NCI-H2081 treated with DMSO at 0.1 percent for 48 hours (cell line): ENCODE measurements at places on chromosomes 7 and 10.

DNA sequence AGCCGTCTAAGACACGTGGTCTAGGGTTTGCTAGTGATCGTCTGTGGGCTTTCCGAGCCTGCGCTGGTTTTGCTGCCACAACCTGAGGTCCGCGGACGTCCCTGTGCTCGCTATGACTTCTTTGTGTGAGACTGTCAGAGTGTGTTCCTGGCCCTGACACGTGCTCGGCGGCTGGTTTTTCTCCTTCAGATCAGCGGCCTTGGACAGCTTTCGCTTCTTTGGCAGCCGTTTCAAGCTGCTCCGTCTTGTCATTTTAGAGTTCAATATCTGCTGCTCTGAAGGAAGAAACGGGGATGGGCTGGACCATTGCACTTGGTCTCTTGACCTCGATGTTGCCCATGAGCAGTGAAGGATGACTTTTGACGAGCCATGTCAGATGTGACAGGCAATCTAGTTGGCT lies 147.3 kb downstream of the MGMT start:
- DNase-seq = no peak

DNA sequence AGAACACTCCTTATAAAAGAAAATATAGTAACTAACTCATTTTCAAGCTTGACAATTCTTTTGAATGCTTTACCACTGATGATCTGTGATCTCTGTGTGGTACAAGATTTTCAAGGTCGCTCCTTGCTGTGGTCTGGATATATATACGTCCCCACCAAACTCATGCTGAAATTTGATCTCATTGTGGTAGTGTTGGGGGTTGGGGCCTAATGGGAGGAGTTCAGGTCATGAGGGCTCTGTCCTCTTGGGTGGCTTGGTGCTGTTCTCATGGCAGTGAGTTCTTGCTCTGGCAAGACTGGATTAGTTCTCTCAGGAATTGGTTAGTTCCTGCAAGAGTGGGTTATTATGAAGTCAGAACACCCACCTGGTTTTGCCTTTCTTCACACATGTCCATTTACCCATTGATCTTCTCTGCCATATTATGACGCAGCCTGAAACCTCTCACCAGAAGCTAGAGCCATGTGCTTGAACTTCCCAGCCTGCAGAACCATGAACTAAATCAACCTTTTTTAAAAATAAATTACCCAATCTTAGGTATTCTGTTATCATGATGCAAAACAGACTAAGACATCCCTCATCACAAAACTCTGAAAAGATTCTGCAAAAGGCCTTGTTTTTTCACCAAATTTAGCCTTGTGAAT lies 8.3 kb upstream of the EDRF1 start:
- no peak for DNase-seq

DNA sequence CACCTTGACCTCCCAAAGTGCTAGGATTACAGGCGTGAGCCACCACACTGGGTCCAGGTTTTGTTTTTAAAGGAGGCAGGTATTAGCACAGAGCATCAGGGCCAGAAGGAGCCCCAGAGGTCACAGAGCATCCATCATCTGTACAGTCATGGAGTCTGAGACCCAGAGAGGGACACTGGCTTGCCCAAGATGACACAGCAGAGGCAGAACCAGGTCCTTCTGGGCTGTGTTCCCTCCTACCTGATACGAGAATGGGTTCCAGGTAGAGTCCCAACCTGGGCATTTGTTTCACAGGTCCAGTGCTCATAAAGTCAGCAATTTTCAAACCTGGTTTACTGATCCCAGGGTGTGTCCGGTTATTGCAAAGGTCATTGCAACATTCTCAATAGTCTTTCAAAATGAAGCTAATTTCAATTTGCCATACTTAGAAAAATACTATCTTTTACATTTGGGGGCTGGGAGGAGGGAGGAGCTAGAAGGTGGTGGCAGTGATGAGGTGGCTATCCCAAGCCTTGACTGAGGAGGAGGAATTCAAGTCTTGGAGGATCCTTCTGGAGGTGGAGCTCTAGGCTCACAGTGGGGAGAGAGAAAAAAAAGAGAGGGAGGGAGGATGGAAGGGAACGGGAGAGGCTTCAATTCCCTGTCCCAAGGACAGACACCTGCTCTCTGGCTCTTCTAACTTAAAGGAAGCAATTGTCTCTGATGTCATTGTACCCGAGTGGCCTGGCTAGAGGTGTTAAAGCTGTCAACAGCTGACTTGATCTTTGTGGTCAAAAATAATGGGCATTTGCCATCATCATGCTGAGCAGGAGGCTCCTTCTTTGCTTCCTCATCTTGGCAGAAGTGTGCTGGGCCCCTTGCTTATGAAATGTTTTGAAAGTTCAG lies 8.1 kb downstream of the MXI1 start:
- DNase-seq = no peak

DNA sequence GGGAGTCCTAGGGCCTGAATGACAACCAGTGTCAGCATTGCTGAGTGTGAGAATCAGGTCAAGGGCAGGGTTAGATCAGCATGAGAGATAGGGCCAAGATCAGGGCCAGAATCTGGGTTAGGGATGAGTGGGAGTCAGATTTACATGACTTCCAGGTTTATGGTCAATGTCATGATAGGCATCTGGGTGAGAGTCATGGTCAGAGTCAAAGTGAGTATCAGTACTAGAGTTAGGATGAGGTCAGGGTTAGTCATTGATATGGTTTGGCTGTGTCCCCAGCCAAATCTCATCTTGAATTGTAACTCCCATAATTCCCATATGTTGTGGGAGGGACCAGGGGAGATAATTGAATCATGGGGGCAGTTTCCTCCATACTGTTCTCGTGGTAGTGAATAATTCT lies 12.3 kb downstream of the MRPS24 start:
- DNase-seq = no peak

DNA sequence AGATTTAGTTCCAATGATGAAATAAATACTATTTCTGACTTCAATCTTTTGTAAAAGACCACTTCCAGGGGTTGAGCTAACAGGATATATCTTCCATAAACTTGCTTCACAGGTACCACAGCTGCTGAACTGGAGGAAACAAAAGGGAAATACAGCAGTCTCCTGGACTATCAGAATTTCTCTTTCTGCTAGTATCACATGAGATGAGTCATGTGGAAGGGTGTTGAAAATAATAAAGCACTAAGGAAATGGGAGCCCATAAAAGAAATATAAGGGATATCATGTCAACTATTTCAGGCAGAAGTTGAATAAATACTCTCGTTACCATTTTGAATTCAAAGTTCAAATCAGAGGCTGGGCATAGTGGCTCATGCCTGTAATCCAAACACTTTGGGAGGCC lies 250.3 kb upstream of the NFE2L3 start:
- DNase-seq = no peak

DNA sequence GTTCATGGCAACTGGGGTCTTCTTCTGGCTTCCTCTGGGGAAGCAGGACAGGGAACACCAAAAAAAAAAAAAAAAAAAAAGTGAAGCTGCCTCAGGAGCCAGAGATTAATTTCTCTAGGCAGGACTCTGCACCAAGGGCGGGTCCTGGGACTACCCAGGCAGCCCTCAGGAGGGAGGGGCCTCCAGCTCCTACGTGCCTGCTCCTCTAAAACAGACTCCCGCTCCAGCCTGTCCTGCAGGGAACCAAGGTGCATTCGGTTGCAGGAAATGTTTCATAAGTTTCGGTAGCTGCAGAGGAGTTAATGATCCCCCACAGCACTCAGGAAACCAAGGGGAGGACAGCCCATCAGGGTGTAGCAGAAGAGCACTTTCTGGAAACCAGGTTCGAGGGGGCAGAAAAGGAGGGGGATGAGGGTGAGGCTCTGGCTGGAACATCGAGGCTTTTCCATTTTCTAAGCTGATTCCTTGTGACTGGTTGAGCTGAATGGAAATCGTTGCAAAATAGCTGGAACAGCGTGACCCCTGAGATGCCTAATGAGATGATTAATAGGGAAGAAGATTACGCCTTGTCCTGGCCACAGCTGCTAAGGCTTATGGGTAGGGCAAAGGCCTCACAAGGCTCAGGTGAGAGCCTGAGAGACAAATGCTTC lies 84.2 kb downstream of the STRA8 start:
- no peak for DNase-seq

DNA sequence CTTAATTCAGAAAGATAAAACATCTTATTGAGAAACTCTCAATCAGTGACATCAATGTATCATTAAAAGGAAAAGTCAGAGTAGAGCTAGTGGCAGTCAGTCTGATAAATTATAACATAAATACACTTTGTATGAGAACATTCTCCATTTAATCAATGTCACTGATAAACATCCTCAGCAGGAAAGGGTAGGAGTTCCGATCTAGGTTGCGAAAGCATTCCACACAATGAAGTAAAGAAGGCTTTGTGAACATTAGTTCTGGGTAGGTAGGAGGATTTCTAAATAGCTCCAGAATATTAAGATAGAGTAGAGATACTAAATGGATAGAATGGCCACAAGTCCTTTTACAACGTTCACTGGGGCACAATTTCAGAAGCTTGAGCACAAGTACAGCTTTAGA lies 179.7 kb upstream of the MALRD1 start:
- DNase-seq = no peak

DNA sequence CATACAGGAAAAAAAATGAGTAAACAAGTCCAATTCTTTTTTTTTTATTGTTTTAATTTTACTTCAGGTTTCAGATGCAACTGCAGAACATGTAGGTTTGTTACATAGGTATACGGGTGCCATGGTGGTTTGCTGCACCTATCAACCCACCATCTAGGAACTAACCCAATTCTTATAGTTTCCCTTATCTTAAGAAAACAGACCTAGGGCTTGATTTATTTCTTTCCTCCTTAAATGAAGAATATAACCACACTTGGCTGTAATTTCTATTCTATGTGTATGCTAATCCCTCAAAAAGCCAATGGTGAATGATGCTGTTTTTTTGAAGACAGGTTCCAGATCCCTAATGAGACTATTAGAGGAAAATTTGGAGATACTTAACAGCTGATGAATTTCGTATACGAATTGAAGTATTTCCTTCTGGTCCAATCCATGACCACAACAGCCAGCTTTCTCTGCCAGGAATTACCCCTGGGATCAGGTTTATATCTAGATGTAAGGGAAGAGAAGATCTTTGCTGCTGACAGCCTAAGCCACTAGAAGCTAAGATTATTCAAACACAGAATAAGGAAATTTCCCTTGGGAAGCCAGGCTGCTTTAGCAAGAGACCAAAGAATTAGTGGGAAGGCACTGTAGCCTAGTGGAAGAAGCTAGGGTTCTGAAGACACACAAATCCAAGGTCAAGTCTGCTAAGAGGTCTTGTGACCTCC lies 115.8 kb downstream of the INHBA start:
- DNase-seq = no peak

DNA sequence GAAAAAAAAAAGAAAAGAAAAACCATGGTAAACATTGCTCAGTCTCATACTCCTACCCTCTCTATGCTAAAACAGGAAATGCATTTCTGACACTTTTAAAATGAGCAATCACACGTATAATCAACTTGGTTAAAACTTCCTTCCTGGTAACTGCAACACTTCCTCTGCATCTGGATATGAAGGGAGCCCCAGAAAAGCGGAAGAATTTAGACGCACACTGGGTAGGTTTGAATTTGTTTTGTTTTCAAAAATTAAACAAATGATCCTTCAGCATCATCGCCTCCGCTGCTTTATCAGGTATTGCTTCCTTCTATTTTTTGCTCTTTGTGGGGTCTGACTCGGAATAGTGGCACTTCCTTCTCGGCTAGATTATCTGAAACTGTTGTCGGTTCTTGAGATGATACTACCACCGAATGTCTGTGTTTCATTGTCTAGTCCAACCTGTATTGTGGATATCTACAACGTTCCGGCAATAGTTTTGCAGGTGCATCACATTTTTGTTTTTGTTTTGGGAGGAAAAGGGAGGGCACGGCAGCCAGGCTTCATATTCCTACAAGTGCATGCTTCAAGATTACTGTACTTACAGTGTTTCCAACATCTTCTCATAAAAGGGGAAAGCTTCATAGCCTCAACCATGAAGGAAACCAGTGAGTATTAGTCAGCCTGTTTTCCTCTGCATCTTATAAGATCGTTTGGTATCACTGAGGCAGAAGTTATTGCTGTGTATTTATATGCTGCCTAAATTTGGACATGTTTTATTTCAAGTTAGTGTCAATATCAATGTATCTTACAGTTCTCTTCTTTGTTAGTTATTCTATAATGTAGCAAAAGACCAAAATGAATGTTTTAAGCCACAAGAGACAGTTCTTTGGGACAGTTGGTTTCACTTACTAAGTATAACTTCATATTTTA lies at the start of gene PIK3CG:
TSS of gene PIK3CG (plus strand) at position 153 of the 912 bp plus-strand sequence. CDS start 2,280 bp downstream, outside the sequence.
- DNase-seq = no peak

DNA sequence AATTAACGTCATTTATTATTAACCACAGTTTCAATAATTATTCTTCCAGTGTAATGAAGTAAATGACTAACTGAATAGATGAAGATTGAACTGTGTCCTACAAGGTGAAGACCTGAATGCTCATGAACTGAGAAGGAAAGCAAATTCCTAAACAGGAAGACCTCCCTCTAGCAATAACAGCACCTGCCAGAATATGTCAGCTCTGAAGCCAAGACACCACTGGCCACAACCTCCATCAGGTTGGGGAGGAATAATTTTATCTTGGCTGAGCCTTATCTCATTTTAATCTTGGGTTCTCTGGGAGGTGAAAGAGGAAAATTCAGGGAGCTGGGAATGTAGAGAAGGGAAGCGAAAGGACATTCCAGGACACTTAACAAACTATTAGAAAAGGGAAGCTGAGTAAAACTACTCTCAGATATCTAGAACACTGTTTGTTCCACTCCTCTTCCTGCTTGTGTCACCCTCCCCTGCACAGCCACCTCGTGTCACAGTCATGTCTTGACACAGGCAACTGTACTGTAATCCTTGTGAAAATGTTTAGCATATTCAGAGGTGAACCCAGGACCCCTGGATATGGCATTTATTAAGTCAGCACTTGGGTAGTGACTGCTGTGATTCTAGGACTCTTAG lies 4.6 kb upstream of the SLC13A1 start:
- DNase-seq = no peak

DNA sequence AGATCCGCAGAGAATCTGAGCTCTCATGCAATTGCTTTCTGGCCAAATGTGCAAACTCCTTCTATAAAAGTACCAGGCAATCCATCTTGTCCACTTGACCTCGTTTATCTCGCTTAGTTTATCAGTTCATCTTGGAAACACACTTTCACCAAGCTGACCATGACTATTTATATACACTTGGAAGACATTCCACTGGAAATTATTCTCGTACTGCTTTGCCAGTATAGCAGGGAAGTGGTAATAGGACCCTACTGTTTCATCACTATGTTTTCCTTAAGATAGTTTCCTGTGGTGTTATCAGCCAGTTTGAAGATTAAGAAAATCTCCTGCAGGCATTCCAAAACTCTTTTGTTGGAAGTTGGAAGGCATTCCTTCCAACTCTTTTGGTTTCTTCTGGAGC lies 115.3 kb upstream of the FAM171A1 start:
- no peak for DNase-seq

- no peak for DNase-seq
Observed at GRCh38 chr7:29090836-29091601, 55.3 kb downstream of the CPVL start.

DNA sequence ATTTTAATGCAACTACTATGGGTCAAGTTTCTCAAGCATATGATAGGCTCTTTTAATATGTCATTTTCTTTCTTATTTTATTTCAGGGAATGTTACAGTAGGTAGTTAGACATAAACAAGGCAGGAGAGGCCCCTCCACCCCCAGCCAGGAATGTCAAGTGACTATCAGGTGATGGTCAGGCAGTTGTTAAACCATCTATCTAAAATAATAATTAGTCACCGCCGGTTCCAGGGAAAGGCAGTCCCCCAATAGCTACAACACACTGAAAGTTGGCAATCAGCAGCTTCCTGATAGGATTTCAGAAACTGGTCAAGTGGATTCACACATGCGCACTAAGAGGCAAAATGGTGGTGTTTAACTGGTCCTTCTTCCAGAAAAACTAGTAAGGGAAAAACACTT lies 9.3 kb downstream of the OLAH start:
- DNase-seq = no peak
